ENCODE measurements at places on chromosomes 13 and 19.

DNA sequence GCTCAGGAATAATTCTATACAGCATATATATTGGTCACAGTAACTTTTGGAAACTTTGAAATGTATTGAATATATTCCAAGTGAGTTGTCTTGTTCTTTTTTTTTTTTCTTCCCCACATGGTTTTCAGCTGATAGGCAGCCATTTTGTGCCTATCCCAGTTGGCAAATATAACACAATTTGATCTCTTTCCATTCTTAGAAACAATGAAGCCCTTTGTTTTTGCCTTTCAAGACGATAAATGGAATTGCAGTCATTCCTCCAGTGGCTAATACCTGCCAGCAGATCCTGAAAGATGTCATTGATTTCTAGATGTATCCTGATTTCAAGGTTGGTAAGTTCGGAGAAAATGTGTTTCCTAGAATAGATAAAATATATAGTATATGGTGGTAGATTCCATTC lies 951.1 kb upstream of the SLC10A2 start:
- DNase-seq: no peak

DNA sequence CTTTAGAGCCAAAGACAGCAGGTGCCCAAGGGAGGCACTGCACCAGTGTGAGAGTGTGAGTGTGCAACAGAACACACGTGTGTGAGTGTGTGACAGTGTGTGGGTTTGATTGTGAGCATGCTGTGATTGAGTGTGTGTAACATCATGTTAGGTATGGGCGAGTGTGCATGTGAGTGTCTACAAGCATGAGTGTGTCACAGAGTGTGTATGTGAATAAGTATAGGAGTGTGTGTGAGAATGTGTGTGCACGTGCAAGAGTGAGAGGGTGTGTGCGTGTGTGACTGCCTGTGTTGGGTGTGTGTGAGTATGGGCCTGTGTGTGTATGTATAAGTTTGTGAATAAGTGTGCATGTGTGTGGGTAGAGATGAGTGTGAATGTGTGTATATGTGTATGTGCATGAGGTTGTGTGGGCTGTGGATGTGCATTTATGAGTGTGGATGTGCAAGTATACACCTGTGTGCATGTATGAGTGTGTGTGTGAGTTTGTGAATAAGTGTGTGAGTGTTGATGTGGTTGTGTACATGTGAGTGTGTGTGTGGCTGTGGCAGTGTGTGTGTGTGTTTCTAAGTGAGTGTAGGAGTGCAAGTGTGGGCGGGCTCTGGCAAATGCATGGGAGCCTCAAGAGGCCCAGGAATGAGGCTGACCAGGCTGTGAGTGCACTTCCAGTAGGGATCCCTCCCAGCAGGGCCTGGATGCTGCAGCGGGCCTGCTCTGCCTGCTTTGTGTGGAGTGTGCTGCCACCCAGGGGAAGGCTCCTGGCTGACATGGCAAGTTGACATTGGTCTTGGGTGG lies 198.4 kb downstream of the COL4A1 start:
- no peak for DNase-seq

DNA sequence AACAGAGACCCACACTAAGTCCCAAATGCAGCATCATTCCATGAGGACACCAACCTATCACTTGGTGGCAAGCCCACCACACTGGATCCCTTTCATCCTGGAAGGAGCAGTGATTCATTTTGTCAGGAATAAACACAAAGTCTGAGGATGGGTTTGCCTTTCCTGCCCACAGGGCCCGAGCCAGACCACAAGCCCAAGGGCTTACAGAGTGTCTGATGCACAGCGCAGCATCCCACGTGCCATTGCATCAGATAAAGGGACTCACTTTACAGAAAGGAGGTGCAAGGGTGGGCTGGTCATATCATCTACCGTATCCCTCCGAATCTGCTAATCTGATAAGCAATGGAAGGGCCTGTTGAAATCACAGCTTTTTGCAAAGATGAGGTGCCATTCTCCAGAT lies 12.2 kb upstream of the KCTD15 start:
- no peak for DNase-seq

DNA sequence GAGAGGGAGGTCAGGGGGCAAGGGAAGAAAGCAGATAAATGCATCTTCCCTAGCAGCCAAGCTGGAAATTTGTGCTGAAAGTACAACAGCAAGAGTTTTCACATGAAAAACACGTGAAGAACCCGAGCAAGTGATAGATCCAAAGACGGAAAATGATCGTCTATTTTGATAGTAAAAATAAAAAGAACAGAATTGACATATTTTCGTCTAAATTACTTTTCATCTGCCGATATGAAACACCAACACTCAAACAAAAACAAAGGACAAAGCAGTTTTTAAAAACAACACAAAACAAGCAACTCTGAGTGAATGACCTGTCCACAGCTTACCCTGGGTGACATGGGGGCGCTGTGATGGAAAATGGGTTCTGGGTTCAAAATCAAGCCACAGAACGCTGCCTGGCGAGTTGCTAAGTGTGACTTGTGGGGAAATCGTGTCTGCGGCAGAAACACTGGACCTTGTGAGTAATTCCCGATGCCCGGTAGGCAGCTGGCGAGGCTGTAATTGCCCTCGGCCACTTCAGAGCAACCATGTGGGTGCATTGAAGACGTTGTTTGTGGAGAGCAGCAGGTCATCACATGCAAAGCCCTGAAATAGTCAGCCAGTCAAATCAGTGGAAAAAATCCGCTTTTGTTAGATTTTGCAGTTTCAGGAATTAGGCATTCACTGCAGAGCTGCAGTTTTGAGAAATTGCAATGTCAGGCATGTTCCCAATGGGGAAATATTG lies 7.4 kb downstream of the SOX1 start:
- DNase-seq: no peak

GRCh38 chr13:98678741-98679140 lies 73.7 kb downstream of the SLC15A1 start:
- DNase-seq: no peak

DNA sequence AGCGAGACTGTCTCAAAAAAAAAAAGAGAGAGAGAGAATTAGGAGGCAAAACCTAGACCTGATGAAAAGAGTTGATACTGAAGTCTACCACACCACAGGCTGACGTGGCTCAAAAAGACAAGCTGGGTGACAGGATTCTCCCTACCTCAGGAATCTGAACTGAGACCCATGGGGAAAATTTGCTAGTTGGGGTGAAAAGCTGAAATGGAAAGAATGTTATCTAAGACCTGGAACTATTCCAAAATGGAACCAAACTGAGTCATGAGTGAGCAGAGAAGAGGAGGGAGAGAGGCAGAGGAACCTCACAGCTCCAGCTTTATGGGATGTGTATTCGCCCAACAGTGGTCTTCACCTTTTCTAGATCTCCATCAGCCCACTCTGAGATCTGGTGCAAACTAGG lies 11.7 kb downstream of the SMG9 start:
- DNase-seq: no peak

- no peak for DNase-seq
These were observed 22.1 kb downstream of the ACTN4 start for GRCh38 chr19:38669552-38669951.

DNA sequence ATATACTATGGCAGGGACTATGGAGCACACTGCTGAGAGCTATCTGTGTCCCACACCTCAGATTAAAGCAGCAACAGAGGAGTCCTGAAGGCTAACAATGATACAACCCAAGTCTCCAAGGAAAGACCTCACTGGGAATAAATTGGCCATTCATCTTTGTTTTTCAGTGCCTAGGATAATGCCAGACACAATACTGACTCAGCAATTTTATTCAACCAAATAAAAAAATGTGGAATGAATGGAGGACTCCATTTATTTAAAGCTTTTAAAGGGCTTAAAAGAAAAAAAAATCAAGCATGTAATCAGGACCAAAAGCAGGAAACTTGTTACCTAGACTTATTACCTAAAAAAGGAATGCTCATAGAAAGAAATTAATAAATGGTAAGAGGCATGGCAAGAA lies 960.5 kb downstream of the PCDH17 start:
- no peak for DNase-seq

- no peak for DNase-seq
These were observed 341.0 kb downstream of the DNAJC15 start for GRCh38 chr13:43364210-43365038.

DNA sequence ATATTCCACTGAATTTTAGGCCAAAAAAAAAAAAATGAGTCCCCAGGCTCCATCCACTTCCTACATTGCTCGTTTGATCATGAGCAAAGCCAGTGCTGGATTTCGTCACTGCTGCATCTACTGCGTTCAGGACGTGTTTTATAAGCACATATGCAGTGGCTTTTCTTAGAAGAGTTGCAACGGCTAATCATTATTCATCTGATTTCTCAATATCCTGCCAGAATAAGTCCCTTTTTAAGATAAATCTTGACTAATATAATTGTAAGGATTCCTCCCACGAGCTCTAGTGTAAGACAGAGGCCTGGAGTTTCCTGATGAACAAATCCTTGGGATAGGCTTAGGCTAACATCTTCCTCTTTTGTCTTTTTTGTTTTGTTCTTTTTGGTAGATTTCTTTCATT lies 19.5 kb downstream of the FAM124A start:
- DNase-seq: no peak

- no peak for DNase-seq
These were observed 8.0 kb upstream of the AMER2 start for GRCh38 chr13:25179832-25180774.

- no peak for DNase-seq
These were observed at the start of gene APC2 for GRCh38 chr19:1449467-1450442. Gene APC2 (plus strand): TSS chr19:1450121. CDS start chr19:1453002, 2,881 bp downstream.

DNA sequence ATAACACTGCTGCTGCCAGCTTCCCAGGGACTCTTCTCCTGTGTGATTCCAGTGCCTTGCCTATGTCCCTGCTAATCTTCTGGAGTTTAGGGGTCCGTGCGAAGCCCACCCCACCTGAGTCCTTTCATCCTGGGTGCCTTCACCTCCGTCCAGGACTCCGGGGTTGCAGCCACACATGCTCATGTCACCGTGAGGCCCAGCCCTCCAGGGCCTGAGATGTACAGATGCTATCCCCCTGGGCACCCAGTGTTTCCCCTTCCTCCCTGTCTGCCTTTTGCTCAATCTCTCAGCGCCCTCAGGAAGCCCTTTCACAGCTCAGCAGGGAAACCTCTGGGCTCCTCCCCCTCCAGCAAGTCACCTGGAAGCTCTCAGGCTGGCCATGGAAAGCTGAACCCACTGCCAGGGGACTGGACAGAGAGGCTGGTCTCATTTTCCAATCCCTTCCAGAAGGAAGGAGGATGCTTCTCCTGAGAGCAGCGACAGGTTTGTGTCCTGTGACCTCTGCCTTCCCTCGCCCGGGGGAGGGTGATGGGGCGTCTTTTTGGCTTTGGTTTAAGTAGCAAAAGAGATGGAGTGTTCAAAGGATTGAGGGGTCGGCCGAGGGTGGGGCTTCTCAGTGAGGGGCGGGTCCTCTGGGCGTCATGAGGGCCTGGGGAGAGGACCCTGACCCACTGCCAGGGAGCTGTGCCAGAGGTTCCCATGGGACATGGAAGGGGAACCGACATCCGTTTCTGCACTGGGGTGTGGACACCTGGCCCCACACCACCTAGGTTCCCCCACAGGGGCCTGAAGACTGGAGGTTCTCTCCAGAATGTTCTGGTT lies 30.8 kb upstream of the TFDP1 start:
- DNase-seq: no peak

- no peak for DNase-seq
These were observed 77.6 kb downstream of the TSC22D1 start for GRCh38 chr13:44498502-44498901.

- no peak for DNase-seq
These were observed 8.9 kb upstream of the TPM4 start for GRCh38 chr19:16067205-16067938.

DNA sequence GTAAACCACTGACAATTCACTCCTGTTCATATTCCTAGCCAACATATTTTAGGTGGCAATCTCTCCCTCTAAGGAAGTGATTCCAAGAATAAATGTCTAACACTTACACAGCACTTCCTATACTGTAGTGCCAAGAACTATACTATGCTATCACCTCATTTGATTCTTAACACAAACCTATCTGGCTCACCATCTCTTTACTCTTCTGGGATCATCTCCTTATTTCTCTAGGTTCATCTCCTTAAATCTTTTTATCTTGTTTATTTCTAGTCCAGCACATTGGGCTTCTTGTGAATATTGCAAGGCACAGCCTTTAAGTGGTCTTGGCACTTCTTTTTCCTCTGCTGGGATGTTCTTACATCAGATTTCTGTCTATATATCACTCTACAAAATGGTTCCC lies 366.3 kb downstream of the SLITRK6 start:
- no peak for DNase-seq

Measured in cerebellar nuclear complex (tissue), 1 donor.